Effector CD8-positive, alpha-beta T cell (primary cell): ENCODE measurements at places on chromosomes 7 and 10.

DNA sequence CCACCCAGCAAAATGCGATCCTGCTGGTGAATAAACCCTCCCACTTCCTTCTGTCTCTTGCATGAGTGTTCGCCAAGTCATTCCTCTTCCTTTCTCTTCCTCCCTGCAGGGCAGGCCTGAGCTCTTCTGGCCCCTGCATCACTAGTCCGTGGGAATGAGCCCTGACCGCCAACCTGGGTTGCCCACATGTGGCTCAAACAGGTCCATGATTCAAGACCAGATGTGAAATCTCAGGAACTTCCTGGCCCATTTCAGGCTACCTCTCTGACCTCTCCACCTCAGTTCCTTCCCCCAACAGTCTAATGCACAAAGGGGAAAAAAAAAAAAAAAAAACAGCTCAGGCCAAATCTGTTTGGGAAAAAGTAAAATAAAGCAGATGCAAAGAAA lies 5.4 kb upstream of the YWHAG start:
- no peak for DNase-seq

GRCh38 chr7:67990716-67991115 lies 994.1 kb downstream of the TYW1 start:
- DNase-seq, result no peak

DNA sequence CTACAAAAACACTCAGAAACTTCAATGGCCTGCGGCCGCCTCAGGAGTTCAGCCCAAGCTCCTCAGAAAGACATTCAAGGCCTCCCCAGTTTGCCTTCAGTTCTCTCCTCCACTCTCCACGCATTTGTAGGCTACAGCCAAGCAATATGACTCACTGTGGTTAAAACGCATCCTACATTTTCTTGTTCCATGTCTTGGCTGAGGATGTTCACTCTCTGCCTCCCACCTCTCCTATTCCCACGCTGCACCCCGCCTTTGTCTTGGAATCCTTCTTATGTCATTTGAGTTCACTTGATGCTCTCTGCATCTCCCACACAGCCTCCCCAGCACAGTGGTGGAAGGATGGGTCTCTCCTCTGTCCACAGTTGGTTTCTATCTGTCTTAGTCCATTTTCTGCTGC lies 184.8 kb downstream of the NPSR1 start:
- DNase-seq, result no peak

DNA sequence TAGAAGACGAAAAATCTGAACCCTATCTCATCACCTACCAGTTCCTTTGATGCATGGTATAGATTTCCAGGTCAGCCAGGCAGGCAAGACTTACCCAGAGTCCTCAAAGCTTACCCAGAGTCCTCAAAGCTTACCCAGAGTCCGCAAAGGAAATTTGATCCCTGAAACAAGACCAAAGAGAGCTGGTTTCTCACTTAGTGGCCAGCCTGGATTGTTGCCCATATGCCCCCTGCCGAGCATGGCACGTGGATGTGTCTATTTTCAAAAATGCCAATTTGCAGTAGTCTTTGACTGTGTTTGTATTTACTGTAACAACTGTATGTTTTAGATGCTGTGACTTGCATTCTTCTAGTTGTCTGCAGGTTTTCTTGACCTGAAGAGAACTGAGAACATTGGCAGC lies 120.2 kb upstream of the STARD3NL start:
- DNase-seq, result no peak

GRCh38 chr10:80582286-80582960 lies 44.7 kb downstream of the SH2D4B start:
- no peak for DNase-seq

DNA sequence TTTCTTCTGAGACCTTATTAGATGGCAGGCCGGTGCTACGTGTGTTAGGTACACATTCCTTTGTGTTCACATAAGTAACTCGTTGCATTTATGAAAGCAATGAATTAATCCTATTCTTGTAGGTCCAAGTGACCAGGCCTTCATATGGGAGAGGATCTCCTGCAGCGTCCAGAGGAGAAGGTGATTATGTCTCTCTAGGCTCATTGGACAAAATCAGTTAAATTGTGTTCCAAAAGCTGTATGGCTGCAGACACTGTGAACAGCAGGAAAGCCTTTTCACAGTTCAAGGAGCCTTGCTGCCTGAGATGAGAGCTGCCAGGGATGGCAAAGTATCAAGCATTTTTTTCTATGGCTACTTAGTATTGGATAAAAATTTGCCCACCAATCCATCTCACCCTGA lies 433.1 kb upstream of the FZD8 start:
- no peak for DNase-seq

DNA sequence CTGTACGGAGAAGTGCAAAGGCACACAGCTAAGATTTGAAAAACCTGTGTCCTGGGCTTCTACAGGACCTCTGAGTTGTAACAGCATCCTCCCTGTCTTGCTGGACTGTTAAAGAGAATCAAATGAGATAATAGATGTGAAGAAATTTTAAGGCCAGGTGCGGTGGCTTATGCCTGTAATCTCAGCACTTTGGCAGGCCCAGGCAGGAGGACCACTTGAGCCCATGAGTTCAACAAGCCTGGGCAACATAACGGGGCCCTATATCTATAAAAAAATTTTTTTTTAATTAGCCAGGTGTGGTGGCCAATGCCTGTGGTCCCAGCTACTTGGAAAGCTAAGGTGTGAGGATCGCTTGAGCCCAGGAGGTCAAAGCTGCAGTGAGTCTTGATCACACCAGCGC lies 2.9 kb upstream of the ARHGAP21 start:
- DNase-seq, result no peak

DNA sequence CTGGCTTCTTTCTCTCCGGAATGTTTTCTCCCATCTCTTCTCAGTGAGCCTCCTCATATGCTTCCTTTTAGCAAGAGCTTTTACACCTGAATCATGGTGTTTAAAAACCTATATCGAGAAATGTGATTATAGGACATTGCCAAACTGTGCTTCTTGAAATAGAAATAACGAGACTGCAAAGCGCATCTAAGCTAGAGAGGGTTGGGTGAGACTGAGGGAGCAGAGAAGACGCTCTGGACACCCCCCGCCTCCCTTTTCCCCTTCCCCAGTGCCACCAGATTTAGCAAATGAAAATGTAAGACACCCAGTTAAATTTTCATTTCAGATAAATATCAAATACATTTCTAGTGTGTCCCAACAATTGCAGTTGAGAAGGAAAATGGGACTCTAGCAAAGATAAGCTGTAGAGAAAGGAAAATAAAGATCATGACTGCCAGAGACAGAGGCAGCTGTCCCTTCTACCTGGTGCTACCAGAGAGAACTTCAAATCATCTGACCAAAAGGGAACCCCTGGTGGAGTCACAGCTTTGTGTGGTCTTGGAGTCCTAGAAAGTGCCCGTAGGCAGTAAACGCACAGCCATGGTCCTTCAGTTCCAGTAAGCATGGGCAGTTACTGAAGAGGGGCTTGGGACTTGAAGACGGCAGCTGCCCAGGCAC lies 14.6 kb downstream of the GSDME start:
- DNase-seq, result no peak

DNA sequence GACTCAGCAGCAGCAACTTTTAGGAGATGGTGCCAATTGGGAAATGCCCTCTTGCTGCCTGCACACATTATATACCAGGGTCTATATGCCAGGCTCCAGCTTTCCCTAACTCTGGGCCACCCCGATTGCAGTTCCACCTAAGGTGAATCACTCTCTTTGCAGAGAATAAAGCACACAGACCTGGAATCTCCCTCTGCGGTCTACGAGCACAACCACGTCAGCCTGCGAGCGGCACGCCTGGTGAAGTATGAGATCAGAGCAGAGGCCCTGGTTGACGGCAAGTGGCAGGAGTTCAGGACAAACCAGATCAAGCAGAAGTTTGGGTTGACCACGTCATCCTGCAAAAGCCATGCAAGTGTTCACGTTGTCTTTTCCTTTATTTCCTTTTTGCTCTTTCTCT lies 38.2 kb upstream of the PLEKHA1 start:
- DNase-seq, result no peak

DNA sequence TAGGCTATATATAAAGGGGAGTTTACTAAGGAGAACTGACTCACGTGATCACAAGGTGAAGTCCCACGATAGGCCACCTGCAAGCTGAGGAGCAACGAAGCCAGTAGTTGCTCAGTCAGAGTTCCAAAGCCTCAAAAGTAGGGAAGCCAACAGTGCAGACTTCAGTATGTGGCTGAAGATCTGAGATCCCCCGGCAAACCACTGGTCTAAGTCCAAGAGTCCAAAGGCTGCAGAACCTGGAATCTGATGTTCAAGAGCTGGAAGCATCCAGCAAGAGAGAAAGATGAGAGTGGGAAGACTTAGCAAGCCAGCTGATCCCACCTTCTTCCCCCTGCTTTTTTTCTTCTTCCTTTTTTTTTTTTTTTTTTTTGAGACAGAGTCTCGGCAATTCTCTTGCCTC lies 27.0 kb upstream of the GSDME start:
- DNase-seq, result no peak

- DNase-seq, result no peak
Observed at GRCh38 chr10:29647478-29647877, 12.7 kb upstream of the SVIL start.

DNA sequence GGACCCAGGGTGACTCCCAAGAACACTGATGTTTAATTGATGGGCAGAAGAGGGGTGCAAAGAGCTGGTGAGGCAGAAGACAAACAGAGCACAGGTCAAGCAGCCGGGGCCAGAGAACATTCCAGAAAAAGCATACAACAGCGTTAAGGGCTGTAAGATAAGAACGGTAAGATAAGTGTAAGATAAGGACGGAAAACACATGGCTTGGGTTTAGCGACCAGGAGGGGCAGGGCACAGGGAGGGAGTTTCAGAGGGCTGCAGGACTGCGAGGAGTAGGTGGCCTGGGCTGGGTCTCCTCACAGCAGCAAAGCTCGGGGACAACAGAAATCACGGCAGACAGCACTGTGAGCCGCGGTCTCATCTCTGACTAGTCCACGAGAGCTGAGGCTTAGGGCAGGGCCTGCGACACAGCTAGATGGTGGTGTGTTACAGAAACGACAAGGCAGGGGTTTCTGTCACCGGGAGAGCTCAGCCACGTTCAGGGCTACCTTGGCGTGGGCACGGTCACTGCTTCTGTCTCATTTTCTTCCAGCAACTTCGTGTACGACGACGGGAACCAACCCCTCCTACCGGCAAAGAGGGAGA lies 24.6 kb downstream of the BRI3 start:
- DNase-seq, result no peak
